CD4-positive, alpha-beta T cell treated with Interleukin-12 subunit alpha and Interleukin-12 subunit beta, for 1 hour (primary cell): ENCODE measurements at places on chromosomes 1 and 21.

GRCh38 chr1:160325252-160325651, 17.8 kb downstream of the COPA start:
- DNase-seq = no peak

- no peak for DNase-seq
These were observed 135.3 kb downstream of the ADSS2 start for GRCh38 chr1:244316407-244316806.

- no peak for DNase-seq
These were observed 70.6 kb downstream of the CLSTN1 start for GRCh38 chr1:9753121-9753531.

DNA sequence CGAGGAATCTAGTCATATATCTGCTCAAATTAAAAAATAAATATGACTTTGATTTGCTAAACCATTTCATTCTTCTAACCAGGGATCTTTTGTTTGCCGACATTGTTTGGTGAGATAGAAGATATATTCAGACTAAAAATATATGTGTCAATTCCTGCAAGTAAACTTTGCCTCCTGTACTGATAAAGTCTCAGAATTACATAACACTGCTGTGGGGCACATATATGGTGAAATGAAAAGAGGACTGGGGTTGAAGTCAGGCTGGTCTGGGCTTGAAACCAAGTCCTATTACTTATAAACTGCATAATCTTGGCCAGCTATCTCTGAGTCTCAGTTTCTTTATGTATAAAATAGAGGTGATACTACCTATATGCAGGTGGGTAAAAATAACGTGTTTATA, 9.8 kb downstream of the SCMH1 start:
- no peak for DNase-seq

DNA sequence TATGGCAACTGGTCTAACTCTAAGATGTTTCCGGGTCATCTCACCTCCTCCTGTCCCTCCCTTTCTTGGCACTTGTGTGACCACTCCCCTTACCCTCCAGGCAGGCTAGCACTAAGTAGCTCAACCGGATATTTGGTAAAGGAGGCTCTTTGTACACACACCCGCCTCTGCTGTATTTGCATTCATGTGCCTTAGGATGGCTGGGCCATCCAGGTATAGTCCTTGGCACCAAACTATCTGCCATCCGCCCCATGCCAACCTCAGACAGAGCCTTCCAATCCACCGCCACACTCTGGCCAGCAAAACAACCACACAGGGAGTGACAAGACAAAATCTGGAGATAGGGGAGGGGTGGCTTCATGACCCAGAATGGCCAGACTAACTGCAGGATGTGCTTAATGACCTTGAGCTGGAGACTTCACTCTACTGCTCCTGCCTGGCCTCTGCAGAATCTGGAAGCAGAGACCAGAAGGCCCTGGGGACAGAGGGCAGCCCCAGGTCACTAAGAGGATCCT, 59.5 kb downstream of the CDK18 start:
- no peak for DNase-seq

GRCh38 chr1:33660244-33660643, 187.8 kb downstream of the ZSCAN20 start:
- DNase-seq = no peak

- DNase-seq = no peak
These were observed 3.2 kb downstream of the LYPLA2 start for GRCh38 chr1:23793861-23794731.

- no peak for DNase-seq
These were observed 657 bp upstream of the HNRNPU start for GRCh38 chr1:244865028-244865371.

GRCh38 chr1:197510691-197511378, 242.8 kb downstream of the CRB1 start:
- DNase-seq = no peak

DNA sequence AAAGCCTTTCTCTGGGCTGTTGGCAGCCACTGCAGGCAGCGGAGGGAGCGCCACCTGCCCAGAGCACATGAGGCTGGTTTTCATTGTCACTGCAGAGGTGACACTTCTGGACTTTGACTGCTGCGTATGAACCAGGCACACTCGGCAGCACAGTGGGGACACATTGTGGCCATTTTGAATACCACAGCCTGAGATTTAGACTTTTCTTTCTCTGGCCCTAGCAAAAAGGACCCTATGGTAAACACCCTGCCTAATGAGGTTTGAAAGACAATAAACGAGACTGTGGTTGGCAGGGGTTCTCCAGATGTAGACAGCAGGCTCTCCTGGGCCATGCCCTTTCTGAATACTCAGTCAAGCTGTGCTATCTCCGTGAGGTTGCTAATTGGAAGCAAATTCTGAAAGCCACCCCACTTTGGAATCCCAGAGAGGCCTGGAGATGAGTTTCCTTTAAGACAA, 12.0 kb upstream of the KCNE2 start:
- peak; percentile 15 for DNase-seq

- DNase-seq = no peak
These were observed 69.9 kb downstream of the TMEM53 start for GRCh38 chr1:44604157-44604955.

- DNase-seq = no peak
These were observed 387.6 kb downstream of the PCP4 start for GRCh38 chr21:40254540-40255465.

- DNase-seq = no peak
These were observed 119.2 kb downstream of the SMYD2 start for GRCh38 chr1:214400131-214400530.

GRCh38 chr1:94094469-94095111, 26.4 kb downstream of the ABCA4 start:
- no peak for DNase-seq

DNA sequence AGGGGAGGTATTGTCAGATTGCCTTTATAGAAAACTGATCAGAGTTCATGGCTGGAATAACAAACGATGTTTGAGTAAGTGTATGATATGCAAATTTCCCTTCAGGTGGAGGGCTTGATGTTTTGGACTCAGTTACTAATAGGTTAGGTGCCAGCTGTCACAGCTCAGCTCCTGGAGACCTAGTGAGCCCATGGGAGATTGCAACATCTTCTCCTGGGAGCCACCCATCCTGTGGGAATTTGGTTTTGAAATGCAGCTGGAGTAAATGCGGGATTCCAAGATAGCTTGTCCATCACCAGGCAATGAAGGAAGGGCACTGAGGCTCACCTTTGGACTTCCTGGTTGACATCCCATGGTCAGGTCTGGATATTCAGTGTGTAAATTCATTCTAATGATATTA, 211.4 kb upstream of the NRIP1 start:
- DNase-seq = no peak

GRCh38 chr1:198499588-198499987, 40.9 kb downstream of the ATP6V1G3 start:
- DNase-seq = no peak

- no peak for DNase-seq
These were observed 19.2 kb downstream of the EFCAB14 start for GRCh38 chr1:46699666-46700065.

DNA sequence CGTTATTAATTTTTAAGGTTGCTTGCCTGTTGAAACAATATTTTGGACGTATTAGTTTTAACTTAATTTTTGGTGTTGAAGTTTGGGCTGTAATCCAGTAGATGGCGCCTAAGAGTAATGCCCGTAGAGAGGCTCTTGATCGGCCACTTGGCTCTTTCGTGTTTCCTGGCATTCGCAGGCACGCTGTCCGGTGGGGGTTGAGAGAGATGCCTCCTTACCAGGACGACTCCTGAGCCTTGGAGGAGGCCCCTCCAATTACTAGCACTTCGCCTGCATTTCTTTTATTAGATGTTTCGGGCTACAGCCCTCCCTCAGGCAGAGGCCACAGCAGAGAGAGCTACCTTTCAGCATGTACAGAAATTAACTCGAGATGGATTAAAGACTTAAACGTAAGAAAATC, 12.0 kb downstream of the OR2M4 start:
- DNase-seq = peak; percentile 26

- no peak for DNase-seq
These were observed 17.5 kb downstream of the ZBTB8OS start for GRCh38 chr1:32632829-32633228.

- DNase-seq = no peak
These were observed 10.9 kb upstream of the TTC22 start for GRCh38 chr1:54811739-54812655.

- no peak for DNase-seq
These were observed 172.8 kb upstream of the PTGFR start for GRCh38 chr1:78318011-78318410.

- DNase-seq = no peak
These were observed 71.7 kb downstream of the GALNT2 start for GRCh38 chr1:230138561-230139239.

GRCh38 chr21:18608226-18608625, 204.6 kb upstream of the TMPRSS15 start:
- DNase-seq = no peak

- DNase-seq = no peak
These were observed 111.2 kb downstream of the SPAG17 start for GRCh38 chr1:118073648-118074435.

- no peak for DNase-seq
These were observed 99.7 kb downstream of the GLIS1 start for GRCh38 chr1:53639251-53639763.

DNA sequence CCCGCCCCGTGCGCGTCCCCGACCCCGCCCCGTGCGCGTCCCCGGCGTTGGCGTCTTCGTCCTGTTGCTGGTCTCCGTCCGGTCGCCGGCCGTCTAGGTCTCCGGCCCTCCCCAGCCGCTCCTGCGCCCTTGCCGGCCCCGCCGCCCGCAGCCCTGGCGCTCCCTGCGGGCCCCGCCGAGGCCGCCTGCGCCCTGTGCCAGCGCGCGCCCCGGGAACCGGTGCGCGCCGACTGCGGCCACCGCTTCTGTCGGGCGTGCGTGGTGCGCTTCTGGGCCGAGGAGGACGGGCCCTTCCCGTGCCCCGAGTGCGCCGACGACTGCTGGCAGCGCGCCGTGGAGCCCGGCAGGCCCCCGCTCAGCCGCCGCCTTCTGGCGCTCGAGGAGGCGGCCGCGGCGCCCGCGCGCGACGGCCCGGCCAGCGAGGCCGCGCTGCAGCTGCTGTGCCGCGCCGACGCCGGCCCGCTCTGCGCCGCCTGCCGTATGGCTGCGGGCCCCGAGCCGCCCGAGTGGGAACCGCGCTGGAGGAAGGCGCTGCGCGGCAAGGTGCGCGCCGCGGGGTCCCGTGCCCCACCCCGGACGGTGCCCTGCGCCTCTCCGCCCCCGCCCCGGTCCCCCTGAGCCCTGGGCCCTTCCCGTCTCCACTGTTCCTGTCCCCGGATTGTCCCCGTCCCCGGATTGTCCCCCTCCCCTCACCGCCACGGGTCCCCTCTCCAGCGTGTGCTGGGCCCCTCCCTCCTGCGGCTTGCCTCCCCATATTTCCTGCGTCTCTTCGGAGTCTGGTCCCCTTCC, at the start of gene RNF187:
Gene RNF187, plus strand, starts transcription at position 47 of the 789 bp plus-strand sequence.
- DNase-seq = no peak

DNA sequence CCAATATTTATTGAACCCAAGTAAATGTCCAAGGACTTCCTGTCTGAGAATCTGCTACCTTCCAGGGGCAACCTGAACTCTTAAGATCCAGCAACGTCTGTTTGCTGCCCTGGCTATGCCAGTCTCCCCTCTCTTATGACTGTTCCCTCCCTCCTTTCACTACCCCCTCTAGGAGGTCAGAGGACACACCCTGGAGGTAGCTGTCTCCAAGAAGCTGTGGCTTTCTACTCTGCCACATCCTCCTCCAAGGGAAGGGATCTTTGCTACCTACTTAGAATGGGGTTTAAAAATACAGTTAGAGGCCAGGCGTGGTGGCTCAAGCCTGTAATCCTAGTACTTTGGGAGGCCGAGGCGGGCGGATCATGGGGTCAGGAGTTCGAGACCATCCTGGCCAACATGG, 3.6 kb upstream of the SMPDL3B start:
- no peak for DNase-seq

GRCh38 chr1:234879147-234880080, 249.2 kb downstream of the TOMM20 start:
- no peak for DNase-seq

GRCh38 chr1:12511128-12511484, 106.9 kb downstream of the DHRS3 start:
- DNase-seq = no peak

GRCh38 chr1:54927472-54928240, 40.7 kb upstream of the DHCR24 start:
- DNase-seq = no peak

GRCh38 chr1:170096806-170097340, 22.4 kb upstream of the KIFAP3 start:
- DNase-seq = no peak

- no peak for DNase-seq
These were observed 16.5 kb upstream of the PRDM16 start for GRCh38 chr1:3052501-3052900.

DNA sequence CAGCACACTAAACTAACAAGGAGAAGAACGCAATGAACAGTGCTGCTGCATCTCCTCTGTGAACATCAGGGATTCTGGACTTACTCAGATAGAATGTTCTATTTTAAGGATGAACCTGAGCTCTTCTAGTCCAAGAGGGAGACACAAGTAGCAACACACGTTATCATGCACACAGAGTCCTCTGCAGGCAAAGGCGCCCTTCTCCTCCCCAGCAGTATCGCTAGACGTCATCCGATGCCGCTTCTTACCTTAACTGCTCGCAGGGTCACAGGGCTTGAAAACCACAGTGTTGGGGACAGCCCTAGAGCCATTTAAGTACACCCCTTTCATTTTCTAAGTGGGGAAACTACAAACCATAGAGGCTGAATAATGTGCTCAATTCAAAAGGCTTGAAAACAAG, 74.5 kb downstream of the HIVEP3 start:
- DNase-seq = no peak

GRCh38 chr1:32142446-32143301, 34.8 kb downstream of the KPNA6 start:
- no peak for DNase-seq

DNA sequence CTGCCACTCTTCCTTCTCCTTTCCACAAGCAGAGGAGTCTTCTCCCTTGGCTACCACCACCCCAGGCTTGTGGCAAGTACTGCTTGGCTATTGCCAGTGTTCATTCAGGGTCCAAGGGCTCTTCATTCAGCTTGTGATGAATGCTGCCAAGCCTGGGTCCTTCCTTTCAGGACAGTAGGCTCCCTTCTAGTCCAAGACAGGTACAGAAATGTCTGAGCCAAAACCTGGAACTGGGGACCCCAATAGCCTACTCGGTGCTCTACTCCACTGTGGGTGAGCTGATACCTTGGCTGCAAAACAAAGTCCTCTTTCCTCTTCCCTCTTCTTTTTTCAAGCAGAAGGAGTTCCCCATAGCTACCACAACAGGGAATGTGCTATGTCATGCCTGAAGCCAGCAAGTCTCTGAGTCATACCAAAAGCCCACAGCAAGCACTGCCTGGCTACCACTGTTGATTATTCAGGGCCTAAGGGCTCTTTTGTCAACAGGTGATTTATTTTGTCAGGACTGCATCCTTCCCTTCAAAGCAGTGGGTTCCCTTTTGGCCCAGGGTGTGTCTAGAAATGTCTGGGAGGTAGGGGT, 268.9 kb downstream of the HHAT start:
- no peak for DNase-seq

DNA sequence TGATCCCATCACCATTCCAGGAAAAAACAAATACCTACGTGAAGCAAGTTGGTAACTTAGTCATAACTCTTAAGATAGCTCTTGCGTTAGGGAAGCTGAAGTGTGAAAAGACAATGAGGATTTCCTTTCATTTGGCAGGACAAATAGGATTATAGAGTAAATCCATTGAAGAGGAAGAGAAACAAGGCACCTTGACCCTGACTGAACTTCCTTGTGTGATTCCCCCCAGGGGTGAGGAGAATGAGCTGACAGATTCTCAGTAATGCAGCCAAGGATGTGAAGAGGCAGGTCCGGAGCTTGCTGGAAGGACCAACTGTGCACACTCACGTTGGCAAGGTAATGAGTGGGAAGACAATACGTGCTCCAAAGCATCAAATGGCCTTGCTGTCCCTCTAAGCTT, 55.0 kb upstream of the HMCN1 start:
- DNase-seq = no peak
